ENCODE measurements at places on chromosomes 4 and X.

DNA sequence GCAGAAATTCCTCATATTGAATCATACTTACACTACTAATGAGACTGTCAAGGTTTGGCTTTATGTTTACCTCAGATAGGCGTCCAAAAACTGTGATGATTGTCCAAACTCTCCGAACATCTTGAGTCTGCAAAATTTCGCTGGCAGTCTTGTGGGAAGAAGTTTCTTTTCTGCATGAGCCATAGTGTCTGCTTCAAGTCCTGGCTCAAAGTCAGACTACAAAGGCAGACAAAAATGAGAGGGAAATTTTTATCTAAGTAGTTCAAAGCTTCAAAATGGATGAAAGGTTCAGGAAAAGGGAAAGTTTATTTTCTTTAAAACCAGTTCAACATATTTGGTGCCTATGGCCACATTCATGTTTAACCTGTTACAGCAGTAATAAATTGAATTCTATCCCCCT, 40.7 kb downstream of the PALLD start:
- no peak for DNase-seq

GRCh38 chr4:146342600-146343192, 128.4 kb downstream of the REELD1 start:
- peak; percentile 82 for DNase-seq

DNA sequence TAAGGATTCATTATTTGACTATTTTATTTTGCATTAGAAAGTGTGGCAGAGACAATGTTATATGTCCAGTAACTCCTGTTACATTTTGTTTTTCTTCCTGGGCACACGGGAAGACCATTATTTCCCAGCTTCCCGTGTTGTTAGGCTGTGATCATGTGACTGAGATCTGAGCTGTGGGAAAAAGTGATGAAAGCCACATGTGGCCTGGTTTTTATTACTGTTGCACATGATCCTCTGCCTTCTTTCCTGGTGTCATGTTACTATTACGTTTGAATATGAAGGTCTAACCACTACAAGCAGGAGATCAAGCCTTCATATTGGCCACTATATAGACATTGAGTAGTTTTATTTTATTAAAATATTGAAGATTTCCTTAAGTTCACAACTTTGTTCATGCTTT, 28.2 kb upstream of the MID1 start:
- no peak for DNase-seq

DNA sequence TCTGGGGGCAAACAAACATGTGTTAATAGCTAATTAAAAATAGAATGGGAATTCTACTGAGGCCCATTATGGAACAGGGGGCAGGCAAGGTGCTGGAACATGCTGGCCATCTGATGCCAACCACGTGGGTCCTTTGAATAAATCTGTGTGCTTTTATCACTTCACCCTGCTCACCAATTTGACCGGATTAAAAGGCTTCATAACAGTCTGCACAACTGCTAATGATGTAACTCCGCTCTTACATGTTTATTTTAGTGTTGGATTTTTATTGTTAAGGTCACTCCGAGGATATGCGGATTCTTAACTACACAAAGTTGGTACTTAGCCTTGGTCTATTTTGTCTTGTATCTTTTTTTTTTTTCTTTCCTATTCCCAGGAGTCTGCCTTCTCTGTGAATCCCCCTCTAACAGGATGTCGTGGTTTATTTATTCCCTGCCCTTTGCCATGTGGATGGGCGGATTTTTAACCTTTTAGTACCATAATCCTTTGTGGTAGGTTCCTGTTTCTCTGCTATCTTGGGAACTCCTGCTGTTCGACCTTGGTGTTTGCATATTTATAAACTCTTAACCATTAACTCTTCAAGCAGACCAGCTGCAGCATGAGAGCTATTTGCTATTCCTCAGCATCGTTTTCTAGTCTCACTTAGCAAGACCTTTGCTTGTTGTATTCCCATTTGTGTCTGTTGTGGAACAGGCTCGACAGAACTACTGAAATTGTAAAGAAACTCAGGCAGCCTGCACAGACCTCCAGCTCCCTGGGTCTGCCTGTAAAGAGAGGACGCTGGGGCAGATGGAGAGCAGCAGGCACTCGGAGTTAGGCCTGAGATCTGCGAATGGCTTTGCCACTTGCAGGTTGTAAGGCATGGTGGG, 38.0 kb downstream of the TRIM2 start:
- DNase-seq, result no peak

GRCh38 chrX:131073607-131074006, 15.5 kb downstream of the ARHGAP36 start:
- no peak for DNase-seq

- no peak for DNase-seq
Observed at GRCh38 chr4:27577951-27578350, 717.3 kb downstream of the STIM2 start.

DNA sequence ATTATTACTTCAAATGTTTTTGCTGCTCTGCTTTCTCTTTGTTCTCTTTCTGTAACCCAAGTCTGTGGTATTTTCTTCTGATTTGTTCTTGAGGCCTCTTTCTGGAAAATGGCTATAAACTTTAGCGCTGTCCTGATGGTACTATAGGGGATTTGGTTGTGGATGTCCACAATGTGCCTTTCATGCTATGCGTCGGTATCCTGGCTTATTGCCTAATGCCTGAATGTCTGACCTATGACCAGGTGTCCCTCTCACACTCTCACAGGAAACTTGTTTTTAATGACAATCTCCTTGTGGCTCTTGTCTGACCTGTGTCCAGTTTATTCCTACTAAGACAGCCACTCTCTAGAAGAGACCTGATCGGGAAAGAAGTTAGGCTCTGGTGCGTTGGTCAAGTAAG, 222.4 kb upstream of the NR3C2 start:
- DNase-seq, result peak; percentile 81

- DNase-seq, result no peak
Observed at GRCh38 chrX:124373348-124373747, 27.0 kb downstream of the SH2D1A start.

DNA sequence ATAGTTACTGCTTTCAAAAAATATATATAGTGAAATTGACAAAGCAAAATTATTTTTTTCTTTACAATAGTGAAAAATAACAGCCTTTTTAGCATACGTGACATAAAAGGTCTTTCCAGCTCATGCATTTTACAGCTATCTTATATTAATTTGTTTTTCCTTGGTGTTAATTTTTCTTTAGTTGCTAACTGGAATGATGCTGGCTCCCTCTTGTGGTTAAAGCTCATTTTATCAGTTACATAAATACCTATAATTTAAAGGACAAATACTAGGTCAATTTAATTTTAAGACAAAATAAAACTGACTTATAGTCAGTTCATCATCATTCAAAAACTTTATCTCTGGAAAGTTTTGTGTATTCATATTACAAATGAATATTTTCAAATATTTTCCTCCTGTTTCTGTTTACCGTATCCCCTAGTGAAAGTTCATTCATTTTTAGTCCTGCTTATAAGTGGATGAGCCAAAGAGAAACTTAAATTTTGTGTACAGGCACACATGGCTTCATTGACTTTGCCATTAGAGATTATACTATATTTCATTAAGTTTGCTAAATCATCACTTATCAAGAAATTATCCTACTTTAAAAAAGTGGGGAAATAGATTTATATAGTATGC, 9.9 kb upstream of the ANAPC4 start:
- no peak for DNase-seq

DNA sequence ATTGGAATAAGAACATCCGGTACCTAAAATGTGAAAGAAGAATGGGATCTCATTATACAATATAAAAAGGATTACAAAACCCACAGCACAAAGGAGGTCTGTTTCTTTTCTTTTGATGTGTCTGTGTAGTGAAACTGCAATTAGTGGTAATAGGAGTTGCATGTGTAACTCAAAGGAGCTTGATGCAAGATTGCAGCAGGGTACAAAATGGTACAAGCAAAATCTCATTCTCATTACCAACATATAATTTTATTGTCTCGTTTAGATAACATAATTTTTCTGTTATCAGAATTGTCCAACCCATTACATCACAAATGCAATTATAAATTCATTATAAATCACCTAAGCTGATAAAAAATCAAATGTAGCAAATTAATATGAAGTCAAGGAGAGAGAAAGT, 47.1 kb upstream of the CCSER1 start:
- no peak for DNase-seq

GRCh38 chr4:70680934-70681333, 7.4 kb upstream of the UTP3 start:
- DNase-seq, result no peak

- DNase-seq, result no peak
Observed at GRCh38 chrX:44352758-44353157, 9.3 kb upstream of the EFHC2 start.

DNA sequence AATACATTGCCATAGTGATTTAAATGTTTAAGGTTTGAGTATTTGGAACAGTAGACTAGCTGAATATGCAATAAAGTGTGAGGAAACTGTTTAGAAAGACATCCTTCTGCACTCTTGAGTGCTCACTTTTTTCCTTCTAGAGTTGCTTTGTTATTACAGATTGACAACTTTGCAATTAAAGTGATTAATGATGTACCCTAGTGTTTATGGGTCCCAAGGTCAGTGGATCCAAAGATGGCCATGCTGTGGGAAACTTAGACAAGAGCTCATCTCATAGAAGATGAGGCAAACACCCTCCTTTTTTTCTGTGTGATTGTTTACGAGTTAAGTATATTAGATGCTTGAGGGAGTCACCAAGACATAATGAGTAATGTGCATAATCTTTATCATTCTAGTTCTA, 118.8 kb downstream of the PDLIM5 start:
- no peak for DNase-seq

DNA sequence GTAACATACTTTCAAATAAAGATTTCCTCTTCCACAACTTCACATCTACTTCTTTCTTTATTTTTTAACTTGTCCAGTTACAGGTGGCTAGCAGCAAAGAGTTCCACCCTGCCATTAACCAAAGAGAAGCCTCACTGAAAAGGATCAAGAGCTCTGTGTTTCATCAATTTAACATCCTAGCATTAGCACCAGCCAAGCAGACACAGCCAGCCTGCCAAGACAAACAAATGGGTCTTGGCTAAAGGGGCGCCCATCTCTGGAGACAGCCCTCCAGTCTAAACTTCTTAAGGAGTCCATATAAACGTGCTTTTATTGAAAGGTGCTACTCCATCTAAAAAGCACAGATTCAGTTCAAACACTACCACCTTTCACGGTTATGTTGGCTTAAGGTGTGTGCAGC, 105.3 kb downstream of the ADAMTS3 start:
- DNase-seq, result no peak

DNA sequence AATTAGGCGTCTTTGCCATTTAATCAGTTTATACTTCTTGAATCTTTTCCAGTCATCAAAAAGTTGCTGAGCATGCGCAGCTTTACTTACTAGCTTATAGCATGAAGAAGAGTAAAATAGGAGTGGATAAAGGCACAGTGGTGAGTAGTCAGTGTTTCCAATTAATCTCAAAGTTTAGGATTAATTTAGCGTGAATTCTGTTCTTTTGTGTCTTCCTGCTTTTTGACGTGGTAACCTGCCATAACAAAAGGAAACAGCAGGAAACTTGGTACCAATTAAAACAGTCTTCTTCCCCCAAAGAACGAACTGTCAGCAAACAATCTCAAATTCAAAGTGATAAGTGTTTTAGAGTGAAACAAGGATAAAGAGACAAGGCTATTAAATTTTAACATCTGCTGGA, 61.9 kb downstream of the TET2 start:
- no peak for DNase-seq

GRCh38 chrX:123807835-123808416, 51.9 kb upstream of the XIAP start:
- no peak for DNase-seq

DNA sequence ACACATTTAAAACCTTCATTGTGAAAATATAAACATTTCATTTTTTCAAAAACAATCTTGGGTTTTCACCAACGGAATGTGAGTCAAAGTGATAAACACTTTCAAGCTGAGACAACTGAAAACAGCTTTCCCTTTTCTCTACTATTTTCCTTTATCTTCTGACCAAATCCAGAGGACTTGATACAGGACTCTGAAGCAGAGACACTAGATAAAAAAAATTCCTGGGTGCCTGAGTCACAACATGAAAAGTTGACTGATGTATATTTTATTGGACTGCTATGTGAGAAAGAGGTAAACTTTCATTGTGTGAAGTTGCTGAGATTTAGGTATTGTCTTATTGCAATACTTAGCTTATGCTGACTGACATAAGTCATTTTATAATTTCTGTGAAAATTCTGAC, 411.2 kb downstream of the SPOCK3 start:
- DNase-seq, result no peak

GRCh38 chr4:40506492-40506891, 123.2 kb downstream of the RBM47 start:
- no peak for DNase-seq

DNA sequence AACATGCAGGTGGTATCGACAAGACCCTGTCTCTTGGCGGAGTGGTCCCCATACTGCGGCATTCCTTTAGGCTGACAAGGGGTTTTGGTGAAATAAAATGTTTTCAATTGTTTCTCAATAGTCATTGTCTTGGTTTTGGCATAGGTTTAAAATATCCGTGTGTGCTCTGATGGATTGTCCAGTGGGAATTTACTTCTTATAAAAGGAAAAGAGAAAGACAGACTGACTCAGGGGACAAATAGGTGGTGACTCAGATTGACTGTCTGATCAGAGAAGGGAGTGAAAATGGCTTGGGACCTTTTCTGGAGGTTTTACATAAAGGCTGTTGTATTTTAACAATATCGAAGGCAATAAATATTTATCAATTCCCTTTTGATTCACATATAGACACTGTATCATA, 129.8 kb downstream of the SORBS2 start:
- no peak for DNase-seq

GRCh38 chr4:38788317-38788716, 5.5 kb upstream of the TLR10 start:
- no peak for DNase-seq

DNA sequence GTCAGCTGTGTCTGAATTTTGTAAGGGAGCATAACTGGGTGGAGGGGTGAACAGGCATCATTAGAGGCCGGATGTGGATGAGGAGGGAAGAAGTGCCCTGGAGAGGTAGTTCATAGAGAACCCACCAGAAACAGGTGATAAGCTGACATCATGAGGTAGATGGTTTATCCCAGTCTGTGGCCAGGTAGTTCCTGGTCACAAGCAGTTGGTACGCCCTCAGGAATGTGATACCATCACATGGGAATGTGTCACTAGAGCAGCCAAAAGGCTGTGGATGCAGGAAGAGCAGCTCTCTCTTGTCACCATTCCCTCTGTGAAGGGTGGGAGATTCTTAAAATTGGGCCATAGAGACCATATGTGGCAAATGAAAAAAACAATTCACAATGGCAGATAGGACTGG, 21.9 kb downstream of the MSN start:
- DNase-seq, result no peak

DNA sequence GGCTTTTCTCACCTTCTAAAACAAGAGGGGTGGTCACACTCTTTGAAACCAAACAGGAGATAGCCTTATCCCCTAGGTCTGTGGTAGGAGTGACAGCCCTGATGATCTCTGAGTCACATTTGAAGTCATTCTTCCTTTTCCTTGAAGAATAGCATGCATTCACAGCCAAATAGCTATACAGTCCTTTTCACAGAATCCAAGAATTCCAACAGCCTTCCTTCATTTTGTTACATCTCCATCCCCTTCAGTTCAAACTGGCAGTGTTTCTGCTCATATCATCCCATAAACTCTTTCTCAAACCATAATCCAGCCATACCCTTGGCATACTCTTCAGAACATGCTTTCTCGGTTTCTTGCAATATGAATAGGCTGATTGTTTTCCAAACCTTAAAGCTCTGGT, 33.3 kb upstream of the TMEM184C start:
- DNase-seq, result no peak

GRCh38 chr4:114021451-114021850, 42.0 kb upstream of the ARSJ start:
- DNase-seq, result no peak

All from trophoblast cell (in vitro differentiated cells and primary cell).